ENCODE measurements at places on chromosomes 6 and 20.

DNA sequence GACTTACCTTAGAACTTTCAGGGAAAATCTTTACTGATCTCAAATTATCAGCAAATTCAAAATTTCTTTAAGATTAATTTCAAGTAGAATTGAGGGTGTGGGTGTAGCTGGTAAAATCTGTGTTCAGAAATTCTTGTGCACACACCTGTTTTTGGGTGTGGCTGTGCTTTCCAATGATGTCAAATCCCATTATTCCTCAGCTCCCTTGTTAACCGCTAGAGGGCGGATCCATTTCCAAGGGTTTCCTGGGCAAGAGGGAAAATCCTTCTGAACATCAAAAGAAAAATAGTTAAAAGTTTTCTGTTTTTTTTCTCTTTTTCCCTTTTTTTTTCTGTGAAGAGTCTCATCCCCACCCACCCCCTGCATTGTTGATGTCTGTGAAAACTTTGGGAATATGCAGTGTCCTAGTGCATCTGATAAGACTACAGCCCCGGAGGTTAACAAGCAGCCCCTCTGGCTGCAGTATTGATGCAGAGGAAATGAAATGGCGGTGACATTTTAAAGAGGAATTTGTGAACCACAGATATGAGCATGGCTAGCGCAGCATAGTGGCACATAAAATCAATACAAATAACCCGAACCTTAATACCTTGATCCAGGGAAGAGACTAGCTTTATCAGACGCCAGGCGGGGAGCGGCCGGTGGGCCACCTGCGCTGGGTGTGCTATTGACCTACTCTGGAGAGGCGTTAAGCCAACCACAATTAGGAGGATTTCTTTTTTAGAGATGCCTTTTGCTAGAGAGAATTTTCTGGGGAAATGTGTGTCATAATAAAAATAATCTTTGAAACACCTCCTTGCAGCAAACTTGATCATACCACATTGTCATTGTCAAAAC is 130.9 kb downstream of the FOXA2 start:
- DNase-seq = peak; percentile 5

- no peak for DNase-seq
Observed at GRCh38 chr20:32449057-32449889, 91.1 kb downstream of the ASXL1 start.

- no peak for DNase-seq
Observed at GRCh38 chr6:21181866-21182265, 411.7 kb upstream of the SOX4 start.

DNA sequence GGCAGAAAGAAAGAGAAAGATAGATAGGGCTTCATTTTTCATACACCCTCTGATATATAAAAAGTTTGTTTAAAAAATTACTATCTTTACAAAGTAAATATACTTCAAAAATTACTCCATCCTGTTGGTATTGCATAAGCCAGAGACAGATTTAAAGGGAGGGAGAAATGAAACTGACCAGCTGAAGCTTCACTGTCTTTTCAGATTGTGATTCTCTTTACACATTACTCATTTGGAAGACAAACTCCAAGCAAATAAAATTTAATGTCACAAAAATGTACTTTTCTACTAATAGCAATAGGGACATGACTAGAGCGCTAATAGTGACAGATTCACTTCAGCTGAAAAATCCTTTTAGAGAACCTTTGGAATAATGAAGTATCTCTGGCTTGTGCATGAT is 38.6 kb upstream of the MARCKS start:
- no peak for DNase-seq

GRCh38 chr20:32338665-32339064 is 19.5 kb upstream of the ASXL1 start:
- DNase-seq = no peak

GRCh38 chr6:151390851-151391470 is 398 bp downstream of the ZBTB2 start:
- peak; percentile 79 for DNase-seq

GRCh38 chr6:4883298-4883697 is 107.1 kb downstream of the CDYL start:
- DNase-seq = no peak

DNA sequence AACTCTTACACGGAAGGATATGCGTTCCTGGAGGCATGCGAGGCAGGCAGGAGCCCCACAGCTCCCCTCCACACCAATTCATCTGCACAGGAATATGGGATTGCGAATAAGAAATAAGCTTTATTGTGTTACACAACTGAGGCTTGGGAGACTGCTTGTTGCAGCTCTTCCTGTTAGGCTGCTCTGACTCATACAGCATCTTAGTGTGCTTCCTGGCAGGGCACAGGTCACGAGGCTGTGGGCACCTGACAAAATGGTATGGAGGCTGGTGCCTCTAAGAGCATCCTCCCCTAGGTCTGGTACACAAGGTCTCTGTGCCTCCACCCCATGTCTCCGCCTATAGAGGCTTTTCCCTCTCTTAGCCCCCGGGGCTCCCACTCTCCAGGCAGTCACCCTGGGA is 6.8 kb downstream of the SLC22A3 start:
- DNase-seq = no peak

DNA sequence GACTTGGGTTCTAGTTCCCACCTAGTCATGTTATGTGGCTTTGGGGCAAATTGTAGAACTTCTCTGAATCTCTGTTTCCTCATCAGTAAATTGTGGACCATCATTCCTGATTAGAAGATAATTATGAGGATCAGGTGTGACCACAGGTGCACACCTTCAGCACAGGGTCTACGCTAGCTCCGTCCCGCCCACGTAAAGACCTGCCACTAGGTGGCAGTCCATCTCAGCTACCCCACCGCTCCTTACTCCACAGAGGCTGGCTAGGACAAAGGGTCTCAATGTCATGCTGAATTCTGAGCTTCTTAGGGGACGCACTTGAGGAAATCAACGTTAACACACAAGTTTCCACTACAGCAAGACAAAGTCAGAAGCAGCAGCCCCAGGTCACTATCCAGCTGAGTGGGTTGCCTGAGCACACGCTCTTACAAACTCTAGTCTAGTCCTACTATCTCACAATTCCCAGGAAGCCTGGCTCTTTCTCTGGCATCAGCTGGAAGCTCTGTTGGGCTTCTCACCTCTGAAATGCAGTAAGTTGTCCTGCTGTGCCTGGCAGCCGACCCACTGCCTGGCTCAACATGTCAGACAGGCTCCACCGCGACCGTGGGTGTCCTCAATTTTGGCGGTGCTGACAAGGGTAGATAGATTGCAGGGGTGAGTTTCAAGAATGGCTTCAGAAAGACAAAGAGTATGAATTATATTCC is 2.0 kb upstream of the PLCG1 start:
- peak; percentile 19 for DNase-seq

DNA sequence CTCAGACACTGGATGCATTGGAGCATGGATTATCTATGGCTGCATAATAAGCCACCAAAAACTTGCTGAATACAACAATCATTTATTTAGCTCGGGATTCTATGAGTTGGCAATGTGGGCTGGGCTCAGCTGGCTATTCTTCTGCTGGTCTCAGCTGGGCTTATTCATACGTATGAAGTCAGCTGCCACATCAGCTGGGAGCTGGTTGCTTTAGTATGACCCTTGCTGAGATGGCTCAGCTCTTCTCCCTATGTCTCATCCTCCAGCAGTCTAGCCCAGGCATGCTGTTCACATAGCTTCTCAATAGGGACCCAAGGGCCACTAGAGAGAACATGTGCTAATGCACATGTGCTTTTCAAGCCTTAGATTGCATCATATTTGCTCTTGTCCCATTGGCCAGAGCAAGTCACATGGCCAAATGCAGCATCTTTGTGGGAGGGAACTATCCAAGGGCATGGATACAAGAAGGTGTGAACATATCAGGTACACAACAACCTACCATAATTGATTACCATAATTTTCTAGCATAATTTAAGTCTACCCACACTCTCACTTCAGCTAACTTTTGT is 444.6 kb downstream of the KIF16B start:
- no peak for DNase-seq

GRCh38 chr6:14436592-14437132 is 319.1 kb downstream of the CD83 start:
- no peak for DNase-seq

- peak; percentile 3 for DNase-seq
Observed at GRCh38 chr6:87104667-87105066, 9.8 kb upstream of the CGA start.

DNA sequence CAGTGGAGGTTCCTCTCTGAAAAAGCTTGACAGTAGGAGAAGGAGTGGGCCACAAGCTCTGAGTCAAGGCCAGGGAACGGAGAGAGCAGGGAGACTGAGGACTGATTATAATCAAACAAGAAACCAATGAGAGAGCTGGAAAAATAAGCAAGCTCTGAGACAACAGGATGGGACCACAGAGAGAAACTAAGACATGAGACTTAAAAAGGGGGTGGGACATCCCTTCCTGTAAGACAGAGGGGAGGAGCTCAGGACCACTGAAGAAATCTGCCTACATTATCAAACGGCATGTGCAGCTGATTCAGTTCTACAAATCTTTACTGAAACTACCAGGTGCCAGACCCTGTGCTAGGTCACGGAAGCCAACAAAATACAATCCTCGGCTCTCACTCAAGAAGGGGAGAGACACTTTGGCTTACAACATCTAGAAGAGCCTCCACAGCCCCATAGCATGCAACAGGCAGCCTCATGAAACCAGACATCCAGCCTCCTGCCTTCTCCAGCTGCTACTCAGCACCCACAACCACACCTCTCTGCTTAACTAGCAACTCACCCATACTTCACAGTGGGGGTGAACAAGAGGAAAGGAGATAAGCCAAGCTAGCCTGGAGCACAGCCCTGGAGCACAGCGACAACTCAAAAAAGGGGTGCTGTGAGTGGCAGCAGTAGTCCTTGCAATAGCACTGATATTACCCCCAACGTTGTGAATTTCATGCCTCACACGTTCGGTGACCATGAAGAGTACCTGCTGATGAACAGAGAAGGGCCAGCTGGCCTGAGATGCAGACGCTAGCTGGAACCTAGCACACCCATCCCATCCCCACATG is 39.1 kb upstream of the ANKRD60 start:
- no peak for DNase-seq

DNA sequence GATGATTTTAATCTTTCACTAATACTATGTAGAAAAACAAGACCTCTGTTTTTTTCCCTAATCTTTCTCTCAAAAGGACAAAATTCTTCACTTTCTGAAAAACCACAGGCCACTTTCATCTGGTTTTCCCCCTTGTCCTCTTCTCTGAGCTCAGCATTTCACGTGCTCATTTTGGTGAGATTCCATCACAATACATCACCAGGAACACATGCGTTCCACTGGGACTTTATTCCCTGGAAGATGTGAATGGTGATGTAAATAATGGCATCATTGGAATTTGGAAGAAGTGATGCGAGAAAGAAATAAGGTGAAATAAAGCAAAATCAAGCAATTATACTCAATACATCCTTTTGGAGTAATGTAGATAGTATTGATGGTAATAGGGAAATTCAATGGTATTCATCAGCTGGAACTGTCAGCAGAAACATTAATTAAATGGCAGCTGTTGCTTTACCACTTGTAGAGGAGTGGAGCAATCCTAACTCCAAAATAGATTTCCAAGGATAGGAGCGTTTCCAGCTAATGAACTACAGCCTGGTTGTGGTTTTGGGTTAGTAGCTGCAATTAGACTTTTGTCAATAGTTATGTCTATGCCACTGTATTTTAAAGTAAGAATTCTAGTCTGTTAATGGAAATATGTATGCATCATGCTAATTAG is 11.5 kb downstream of the FILIP1 start:
- peak; percentile 85 for DNase-seq

- DNase-seq = no peak
Observed at GRCh38 chr6:45320349-45320748, 7.8 kb upstream of the RUNX2 start.

DNA sequence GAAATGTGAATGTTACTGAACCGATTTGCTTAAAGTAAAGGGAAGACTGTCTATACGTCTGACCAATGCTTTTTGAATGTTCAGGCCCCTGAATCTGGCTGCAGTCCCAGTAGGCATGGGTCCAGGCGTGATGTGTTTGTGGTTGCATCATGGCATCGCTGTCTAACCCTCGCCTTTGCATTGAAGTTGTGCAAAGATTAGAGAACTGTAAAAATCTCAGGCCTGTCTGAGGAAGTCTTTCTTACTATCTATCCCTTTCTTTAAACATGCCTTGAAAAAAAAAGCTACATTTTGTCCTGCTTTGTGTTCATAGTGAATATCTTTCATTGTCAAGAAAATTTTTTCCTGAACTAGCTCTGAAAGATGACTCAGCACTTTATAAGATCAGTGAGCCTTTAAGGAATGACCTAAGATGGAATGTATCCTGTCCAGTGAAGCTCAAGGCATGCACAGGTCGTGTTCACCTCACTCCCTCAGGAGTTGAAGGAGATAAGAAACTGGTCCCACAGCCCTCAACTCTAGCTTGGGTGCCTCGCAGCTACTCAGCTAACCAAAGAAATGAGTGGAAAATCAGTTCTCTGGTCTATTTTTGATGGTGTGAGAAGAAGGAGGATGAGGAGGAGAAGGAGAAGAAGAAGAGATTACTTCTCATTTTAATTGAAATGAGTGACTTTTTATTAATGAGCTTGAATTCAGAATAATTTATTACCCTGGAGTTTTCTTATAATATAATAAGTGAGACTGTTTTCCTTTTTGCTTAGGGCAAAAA is 48.6 kb downstream of the TPD52L1 start:
- DNase-seq = peak; percentile 96

DNA sequence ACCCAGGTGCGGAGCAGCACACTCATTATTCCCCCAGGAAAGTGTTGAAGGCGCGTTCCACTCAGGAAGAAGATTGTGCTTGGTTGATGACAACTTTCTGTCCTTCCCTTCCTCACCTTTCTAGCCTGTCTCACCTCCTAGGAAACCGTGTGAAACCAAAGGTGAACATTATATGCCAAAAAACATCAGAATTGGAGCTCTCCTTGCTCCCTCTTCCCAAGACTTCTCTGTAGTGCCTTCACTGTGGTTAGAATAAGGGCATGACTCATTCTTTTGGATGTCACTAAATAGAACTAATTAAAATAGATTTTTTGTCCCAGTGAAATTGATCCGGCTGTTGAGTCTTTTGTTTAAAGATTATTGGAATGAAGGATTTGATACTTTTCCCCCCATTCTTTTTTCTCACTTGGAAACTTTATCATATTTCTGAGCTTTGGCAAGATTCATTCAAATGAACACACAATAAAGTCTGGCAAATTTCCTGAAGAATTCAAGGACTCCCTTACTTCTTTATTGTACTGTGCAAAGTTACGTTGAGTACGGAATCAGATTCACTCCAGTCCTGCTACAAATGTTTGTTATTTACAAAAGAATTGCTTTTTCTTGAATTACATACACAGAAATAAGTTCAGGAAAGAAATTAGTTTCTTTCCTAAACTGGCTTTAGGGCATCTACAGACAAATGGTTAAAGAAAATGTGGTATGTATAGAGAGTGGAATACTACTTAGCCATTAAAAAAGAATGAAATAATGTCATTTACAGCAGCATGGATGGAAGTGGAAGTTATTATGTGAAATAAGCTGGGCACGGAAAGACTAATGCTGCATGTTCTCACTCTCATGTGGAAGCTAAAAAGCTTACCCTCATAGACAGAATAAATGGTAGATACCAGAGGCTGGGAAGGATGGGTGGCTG is 142.8 kb upstream of the AKAP12 start:
- DNase-seq = peak; percentile 33

GRCh38 chr6:52125139-52125538 is 37.7 kb upstream of the PKHD1 start:
- no peak for DNase-seq

GRCh38 chr6:157228426-157229131 is 94.7 kb downstream of the TMEM242 start:
- no peak for DNase-seq

GRCh38 chr6:17311595-17312311 is 30.6 kb downstream of the RBM24 start:
- DNase-seq = peak; percentile 67
